ENCODE measurements at places on chromosomes 5 and 9. TPM values are rescaled to one million over a fixed set of nuclear protein-coding genes. Genes with fewer than 3 reads are reported as not detected.

Gene IFNA13
- total RNA-seq = not detected

DNA sequence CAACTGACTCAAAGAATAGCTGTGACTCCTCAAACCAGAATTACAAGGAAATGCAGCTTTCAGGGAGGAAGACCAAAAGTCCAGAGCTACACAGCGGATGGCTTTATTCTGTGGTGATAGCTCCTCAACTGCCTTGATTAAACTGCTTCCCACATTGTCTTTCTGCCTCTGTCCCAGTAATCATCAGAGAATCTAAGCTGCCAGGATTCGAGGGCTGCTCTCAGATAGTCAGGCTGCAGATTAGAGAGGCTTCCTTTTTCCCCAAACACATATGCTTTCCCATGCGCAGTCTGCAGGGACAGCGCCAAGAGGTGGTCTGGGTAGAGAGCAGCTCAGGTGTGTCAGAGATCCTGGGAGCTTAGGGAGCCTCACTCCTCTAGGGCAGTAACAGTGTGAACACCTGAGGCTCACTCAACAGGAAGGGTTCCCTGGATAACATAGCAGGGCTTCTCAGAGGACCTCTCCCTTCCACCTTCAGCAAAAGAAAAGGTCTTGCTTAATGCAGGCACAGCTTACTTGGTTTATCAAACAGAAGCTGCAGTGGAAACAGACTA, 439.9 kb upstream of the TLE4 start:
- no peak for DNase-seq

Gene SMC2
- total RNA-seq = 60.0 TPM

GRCh38 chr5:84113246-84114105, 271.2 kb downstream of the EDIL3 start:
- DNase-seq = no peak

DNA sequence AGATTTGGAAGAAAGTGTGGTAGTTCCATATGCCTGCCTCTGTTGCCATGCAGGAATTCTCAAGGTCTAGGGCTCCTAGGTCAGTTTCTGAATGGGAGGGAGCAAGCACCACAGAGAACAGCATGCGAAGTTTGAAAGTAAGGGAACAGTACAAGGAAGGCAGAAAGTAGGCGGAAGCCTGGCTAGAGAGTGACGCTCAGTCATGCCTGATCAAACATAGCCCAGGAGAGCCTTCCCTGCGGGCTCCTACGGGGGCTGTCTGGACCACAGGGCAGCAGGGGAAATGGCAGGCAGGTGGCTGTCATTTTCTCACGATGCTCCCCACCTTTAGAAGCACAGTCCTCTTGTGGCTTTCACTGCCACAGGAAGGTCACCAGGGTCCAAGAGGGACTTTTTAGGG, 12.8 kb upstream of the STC2 start:
- no peak for DNase-seq

GRCh38 chr9:124477211-124477647, 27.0 kb downstream of the ADGRD2 start:
- no peak for DNase-seq

DNA sequence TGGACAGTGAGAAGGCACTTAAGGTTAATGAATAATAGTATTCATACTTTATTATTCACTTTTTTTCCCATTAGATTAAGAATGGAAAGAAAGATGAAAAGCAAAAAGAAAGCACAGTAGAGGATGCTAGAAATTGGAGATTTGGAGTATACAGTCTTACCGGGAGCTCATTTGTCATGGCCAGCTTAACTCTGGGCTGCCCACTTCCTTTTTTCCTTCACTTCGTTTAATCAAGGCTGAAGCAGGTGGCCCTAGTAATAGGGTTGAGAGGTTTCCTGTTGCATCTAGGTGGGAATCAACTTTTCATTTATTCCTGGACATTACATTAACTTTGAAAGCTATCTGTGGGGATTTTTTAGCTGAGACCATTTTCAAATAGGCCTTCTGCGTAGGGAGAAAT, 57.0 kb upstream of the MEGF10 start:
- DNase-seq = no peak

- no peak for DNase-seq
Observed at GRCh38 chr5:169440107-169440705, 139.3 kb upstream of the SLIT3 start.

Gene SNCAIP
- not detected for total RNA-seq

Gene POLE3
- total RNA-seq = 72.7 TPM

Gene NUTM2F
- total RNA-seq = not detected

DNA sequence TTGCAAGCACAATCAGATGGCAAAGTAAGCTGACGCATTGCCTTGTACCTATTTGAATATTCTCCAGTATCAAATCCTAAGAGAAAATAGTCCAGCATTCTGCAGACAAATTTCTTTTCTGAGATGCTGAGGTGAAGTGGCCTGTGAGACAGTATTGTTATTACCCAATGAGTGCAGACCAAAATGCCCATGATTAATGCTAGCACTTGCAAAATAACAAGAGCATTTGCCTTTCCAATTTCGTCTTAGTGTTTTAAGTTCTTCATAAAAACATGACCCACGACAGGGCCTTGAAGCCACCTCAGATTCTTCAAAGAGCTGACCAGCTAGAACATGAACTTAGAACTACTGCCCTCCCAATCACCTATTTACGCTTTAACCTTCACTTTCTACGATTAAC, 2.6 kb upstream of the IQGAP2 start:
- DNase-seq = no peak

DNA sequence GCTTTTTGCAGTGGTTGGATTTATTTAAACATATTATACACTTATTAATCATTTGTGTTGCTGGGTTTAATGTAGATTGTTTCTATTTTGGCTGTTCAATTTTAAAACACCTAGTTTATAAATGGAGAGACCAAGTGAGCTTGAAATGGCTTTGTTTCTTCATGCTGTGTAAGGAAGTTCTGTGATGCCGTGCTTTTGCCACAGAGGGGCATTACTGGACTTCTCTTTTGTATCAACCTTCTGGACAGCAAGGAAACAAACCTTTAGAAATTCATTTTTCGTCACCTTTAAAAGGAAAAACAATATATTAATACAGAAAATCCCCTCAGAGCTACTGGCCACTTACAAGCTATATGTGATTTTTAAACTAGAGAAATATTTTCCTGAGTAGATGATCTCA, 81.9 kb downstream of the DMRTA1 start:
- no peak for DNase-seq

Data from activated CD8-positive, alpha-beta memory T cell treated with anti-CD3 and anti-CD28 coated beads, Interleukin-2, amount 10 ng/mL, durations not matched to agents 7 days and 5 days (primary cell).